ENCODE measurements at places on chromosomes 16 and 17. TPM values are rescaled to one million over a fixed set of nuclear protein-coding genes. Genes with fewer than 3 reads are reported as not detected.
A peak's percentile ranks its signal among the peaks of the same experiment; 100 is the strongest.

DNA sequence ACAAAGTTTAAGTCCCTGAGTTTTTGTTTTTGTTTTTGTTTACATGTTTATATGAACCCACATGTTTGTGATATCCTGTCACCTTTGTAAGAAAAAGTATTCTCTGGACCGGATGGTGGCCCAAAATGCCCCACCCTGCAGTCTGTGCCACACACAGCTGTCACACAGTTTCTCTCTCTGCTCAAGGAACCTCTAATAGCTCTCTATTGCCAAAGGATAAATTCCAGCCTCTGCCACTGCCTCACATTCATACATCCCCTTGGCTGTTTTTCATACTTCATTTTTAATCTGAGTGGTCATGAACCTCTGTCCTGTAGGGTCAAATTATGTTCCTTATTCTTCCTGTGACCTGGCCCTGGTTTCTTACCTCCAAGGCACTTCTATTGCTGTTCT, 520.3 kb upstream of the CDH5 start:
- H3K27ac ChIP-seq = no peak overlapping the region
- DNase-seq = no peak
- no peaks in the 10 kb centered on the region for H3K36me3 ChIP-seq
- H3K27me3 ChIP-seq = peaks cover 11% of the 10 kb centered on the region

DNA sequence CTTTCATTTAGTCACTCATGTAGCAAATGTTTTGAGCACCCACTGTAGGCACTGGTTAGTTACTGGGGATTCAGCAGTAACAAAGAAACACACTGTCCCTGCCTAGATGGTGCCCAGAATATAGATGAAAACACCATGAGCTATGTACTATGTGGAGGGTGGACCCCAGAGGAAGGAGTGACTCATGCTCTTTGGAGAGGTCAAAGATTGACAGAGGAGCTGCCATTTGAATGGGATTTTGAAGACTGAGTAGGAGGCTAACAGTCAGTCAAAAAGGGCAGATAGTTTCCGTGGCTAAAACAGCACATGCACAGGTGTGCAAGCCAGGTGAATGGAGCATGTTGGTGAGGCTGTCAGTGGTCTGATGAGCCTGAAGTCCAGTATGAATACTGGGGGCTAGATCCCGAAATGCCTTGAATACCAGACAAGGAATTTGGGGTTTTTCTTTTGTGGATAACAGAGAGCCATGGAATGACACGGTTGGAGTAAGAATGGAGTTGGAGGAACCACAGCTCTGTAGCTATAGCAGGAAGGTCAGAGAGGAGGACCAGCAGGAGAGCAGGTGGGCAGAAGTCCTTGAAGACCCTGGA, 6.1 kb downstream of the IL21R start:
- no peaks in the 10 kb centered on the region for H3K4me1 ChIP-seq
- no peak overlapping the region for H3K4me3 ChIP-seq
- no peak for DNase-seq
- peaks cover 56% of the 10 kb centered on the region for H3K27me3 ChIP-seq

- H3K27me3 ChIP-seq = no peaks in the 10 kb centered on the region
- no peak overlapping the region for H3K27ac ChIP-seq
- no peak for DNase-seq
- no peaks in the 10 kb centered on the region for H3K36me3 ChIP-seq
- H3K4me1 ChIP-seq = no peaks in the 10 kb centered on the region
- H3K4me3 ChIP-seq = no peak overlapping the region
Measured at GRCh38 chr16:4529085-4530060, 9.2 kb downstream of the CDIP1 start.

DNA sequence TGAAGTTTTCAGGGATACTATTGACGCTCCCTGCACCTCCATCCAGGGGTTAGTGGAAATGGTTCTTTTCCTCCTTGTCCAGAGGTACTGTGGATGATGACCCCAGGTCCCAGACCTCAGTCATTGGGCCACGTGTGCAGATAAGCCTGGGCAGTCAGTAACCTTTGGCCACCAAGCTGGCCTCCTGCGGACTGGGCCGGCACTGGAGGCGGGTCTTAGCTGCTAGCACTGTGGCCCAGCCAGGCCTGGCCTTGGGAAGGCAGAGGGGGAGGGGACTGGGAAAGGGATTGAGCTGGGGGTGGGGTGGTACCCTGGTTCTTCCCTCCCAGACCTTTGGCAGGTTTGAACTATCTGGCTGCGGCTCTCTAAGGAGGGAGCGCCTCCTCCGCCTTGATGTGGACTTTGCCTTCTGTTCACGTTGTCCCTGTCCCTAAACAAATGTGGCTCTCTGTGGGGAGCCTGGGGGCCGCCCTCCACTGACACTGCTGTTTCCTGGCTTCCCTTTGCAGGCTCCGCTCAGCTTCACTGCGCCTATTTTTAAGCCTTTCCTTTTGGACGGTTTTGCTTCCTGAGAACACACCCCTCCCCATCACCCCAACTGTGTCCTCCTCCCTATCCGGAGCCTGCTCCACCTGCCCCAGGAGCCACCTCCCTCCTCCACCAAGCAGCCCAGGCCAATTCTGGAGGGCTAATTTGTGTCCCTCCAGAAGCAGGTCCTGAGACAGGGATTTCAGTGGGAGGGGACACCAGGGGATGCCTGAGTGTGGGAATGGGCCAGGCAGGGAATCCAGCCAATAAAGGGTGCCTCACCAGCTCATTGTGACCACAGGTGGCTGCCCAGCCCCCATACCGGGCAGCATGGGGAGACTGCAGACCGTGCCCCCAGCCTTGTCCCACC, 251.9 kb downstream of the SEC14L1 start:
- no peaks in the 10 kb centered on the region for H3K4me1 ChIP-seq
- no peak for DNase-seq
- no peaks in the 10 kb centered on the region for H3K27me3 ChIP-seq

- no peaks in the 10 kb centered on the region for H3K4me1 ChIP-seq
- no peaks in the 10 kb centered on the region for H3K27me3 ChIP-seq
- no peak overlapping the region for H3K4me3 ChIP-seq
- DNase-seq = no peak
- no peak overlapping the region for H3K27ac ChIP-seq
Measured at GRCh38 chr17:76751416-76751993, 13.6 kb downstream of the MFSD11 start.

SLFN14 gene
- total RNA-seq = not detected

CA10 gene
- not detected for total RNA-seq

DNA sequence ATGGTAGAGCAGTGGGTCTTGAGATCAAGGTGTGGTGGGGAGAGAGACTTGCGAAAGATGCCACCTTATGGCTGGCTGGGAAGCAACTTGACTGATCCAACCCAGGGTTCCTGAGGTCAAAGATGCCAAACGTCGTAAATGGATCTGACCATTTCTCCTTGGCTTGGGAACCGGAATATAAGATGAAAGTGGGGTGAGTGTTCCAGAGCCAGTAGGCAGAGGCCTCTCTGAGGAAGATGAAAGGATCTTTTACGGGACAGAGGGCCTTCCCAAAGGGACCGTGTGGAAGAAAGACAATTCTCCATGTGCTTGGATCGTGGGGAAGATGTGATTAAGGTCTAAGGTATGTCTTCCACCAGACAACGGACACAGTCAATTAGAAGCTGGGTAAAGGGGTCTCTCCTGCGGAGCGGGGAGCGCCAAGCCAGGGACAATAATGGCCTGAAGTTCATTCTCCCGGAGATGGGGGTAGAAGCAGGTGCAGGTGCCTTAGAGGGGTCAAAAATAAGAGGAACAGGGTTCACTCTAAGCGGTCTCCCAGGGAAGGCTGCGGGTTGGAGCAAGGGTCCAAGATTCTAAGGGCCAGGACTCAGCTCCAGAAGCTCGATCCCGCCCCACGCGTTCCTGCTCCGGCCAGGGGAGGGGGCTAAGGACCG, 800 bp downstream of the FXR2 start:
- H3K27me3 ChIP-seq = no peaks in the 10 kb centered on the region
- H3K36me3 ChIP-seq = no peaks in the 10 kb centered on the region
- H3K4me1 ChIP-seq = peaks cover 22% of the 10 kb centered on the region
- no peak for DNase-seq
- peak overlapping the region; percentile 44 for H3K27ac ChIP-seq

DNA sequence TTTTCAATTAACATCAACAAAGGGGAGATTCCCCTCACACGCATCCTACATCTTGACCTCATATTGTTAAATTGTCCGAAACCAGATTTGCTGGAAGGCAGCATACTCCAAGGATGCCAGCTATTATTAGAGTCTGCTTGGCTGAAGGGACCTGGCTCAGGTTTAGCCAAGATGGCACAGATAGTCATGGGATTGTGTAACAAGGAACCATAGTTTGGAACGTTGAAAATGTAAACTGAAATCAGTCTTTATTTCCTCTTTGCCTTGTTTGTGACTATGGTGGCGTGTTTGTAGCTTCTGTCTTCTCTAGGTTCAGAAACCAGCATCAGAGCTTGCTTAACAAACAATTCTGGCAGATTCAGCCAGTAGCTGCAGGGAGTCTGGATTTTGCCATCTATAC, 5.9 kb downstream of the ARSG start:
- H3K27me3 ChIP-seq = no peaks in the 10 kb centered on the region
- peaks cover 20% of the 10 kb centered on the region for H3K4me1 ChIP-seq
- H3K4me3 ChIP-seq = no peak overlapping the region
- H3K27ac ChIP-seq = no peak overlapping the region
- H3K36me3 ChIP-seq = no peaks in the 10 kb centered on the region
- no peak for DNase-seq

DNA sequence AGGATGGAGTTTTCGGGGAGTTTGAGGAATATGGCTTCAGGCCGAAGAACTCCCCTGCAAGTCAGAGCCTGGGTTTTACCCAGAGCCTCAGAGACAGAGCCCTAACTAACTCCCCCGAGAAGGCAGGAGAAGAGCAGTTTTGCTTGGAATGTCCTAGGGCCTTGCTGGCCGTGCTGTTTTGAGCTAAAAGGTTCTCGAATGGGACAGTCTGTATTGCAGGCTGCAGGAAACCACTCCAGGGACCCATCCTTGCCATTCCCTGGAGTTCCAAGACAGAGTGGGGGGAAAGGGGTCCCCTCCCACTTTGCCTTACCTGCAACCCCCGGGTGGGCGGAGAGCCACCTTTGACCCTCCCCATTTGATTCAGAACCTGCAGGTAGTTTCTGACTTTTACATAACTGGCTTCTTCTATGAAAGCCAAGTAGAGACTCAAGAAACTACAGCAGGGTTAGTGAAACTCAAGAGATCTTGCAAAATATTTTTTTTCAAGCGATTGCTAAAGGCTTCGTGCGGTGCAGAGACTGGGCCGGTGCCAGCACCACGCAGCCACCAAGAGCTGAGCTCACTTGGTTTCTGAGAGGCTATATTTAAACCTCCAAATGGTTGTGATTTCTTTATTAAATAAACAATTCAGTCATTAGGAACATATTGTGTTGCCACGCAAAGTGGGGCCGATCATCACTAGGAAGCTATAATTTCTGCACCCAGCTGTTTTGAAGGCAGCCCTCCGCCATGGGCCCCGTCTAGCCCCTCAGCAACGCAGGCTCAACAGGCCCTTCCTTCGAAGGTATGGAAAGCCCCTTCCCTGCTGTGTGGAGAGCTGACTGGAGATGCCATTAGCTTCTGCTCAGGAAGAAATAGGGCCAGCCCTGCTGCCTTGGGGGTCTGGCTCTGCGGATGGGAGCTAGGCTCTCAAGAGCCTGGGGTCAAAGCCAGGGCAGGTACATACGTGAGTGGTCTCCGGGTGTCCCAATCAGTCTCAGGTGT, 223.0 kb downstream of the NTN1 start:
- H3K4me3 ChIP-seq = no peak overlapping the region
- DNase-seq = no peak
- no peaks in the 10 kb centered on the region for H3K27me3 ChIP-seq
- H3K27ac ChIP-seq = no peak overlapping the region
- no peaks in the 10 kb centered on the region for H3K36me3 ChIP-seq
- H3K4me1 ChIP-seq = no peaks in the 10 kb centered on the region

DNA sequence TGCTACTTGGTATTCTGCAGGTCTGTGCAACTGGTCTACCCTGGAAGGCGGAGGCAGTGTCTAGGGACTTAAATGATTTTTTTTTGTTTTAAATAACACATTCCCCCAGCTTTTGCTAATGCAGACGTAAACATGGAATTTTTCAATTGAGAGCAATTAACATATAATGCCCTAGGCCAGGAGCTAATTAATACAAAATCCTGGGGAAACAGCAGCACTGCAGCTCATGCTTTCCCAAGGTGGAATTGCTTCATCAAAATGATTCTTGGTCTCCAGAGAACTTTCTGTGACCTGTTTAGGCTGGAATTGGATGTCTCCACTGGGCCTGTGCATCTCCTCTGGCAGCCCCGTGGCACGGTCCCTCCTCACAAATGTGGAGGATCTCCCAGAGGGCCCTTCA, 50.6 kb downstream of the SHISA9 start:
- H3K27ac ChIP-seq = no peak overlapping the region
- H3K4me3 ChIP-seq = no peak overlapping the region
- H3K36me3 ChIP-seq = peaks cover 10% of the 10 kb centered on the region
- DNase-seq = no peak
- no peaks in the 10 kb centered on the region for H3K27me3 ChIP-seq

UBALD1 gene
- 58.4 TPM for total RNA-seq

CCL4 gene
- total RNA-seq = not detected

DNA sequence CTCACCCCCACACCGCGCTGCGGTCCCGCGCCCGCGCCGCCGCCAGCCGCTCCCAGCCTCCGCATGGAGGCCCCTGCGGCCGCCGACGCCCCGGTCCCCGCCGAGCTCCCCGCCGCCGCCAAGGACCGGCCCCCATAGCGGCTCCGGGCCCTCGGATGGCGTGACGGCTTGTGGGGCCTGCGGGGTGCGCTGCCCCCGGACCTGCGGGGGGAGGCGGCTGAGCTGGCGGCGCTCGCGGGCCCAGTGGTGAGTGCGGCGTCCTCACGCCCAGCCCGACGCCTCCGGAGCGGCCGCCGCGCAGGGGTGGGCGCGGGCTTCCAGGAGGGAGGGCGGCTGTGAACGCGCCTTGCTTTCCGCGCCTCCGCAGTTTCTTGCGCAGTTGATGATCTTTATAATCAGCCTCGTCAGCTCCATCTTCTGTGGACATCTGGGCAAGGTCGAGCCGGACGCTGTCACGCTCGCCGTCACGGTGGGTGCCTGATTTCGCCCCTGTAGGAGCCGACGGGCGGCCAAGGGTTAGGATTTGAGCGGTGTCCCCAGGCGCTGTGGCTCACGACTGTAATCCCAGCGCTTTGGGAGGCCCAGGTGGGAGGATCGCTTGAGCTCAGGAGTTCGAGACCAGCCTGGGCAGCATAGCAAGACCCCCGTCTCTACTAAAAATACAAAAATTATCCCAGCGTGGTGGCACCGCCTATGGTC, 46.4 kb downstream of the SLC47A1 start:
- H3K36me3 ChIP-seq = no peaks in the 10 kb centered on the region
- H3K27ac ChIP-seq = no peak overlapping the region

GPR142 gene
- not detected for total RNA-seq

BTBD17 gene
- not detected for total RNA-seq

CHST5 gene
- total RNA-seq = 0.25 TPM

All from PC-9 (cell line).